ENCODE measurements at places on chromosomes 7 and 10.

DNA sequence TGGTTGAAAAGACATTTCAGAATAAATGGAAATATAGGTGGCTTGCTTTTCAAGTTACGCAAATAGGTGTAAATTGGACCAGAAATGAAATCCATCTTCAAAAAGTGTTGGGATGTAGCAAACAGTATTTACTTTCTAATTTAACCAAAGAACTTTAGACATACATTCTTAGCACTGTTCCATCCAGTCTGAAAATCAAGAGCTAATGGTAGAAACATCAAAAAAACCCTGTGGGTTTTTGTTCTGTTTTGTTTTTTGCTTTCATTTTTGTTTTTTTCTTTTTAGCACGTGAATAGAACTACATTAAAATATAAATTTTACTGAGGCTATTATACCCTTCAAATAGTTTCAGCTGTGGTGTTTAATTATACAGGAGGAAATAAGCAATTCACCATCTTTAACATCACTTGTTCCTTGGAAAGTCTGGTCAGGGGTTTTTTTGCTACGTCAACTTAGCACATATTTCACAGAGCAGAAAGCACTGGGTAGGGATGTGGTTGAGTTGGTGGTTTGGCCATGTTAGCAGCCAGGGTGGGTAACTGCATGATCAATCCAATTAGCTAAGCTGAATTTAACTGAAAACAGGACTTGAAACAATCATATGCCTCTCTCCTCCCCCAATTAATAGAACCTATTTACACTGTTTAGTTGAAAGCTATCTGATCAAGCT, 275.4 kb upstream of the PFKP start:
- DNase-seq = no peak

DNA sequence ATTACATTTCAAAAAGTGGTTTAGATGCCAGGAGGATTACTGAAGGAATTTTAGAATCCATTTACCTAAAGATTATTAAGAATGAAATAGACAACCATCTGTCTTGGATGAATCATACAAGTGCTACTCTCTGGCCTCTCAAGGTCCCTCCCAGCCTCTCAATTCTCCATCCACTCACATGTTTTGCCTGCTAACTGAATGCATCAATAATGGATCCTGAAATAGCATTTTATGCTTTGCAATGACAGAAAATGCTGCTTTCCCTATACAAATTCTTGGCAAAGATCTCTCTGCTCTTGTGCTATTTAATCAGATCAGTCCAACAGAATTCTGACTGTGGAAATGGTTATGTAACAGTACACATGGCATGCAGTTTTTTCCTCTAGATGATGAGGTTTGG, 68.1 kb downstream of the HBP1 start:
- DNase-seq = no peak

DNA sequence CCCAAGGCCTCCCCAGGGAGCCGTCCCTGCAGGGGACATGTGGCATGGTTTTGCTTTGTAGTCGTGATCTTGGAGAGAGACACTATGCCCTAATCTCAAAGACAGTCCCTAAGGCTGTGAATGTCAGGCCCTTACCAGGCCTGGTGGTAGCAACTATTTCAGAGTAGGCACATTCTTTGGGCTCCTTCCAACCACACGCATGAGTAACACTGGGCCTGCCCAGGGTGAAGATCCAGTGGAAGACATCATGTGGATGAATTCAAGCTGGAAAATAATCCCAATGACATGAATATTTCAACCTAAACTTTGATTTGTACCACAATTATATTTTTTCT, 39.5 kb upstream of the INSIG1 start:
- DNase-seq = no peak

- no peak for DNase-seq
Measured at GRCh38 chr7:2468227-2468626, 8.0 kb downstream of the GRIFIN start.

DNA sequence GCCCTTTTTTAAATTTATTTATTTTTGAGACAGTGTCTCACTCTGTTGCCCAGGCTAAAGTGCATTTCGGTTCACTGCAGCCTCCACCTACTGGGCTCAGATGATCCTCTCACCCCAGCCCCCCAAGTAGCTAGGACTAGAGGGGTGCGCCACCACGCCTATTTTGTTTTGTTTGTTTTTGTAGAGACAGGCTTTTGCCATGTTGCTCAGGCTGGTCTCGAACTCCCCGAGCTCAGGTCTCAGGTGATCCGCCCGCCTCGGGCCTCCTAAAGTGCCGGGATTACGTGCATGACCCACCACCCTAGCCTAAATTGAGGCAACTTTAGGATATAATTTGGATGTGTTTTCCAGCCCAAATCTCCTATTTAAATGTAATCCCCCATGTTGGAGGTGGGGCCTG, 805 bp downstream of the ZNF736 start:
- DNase-seq = no peak

DNA sequence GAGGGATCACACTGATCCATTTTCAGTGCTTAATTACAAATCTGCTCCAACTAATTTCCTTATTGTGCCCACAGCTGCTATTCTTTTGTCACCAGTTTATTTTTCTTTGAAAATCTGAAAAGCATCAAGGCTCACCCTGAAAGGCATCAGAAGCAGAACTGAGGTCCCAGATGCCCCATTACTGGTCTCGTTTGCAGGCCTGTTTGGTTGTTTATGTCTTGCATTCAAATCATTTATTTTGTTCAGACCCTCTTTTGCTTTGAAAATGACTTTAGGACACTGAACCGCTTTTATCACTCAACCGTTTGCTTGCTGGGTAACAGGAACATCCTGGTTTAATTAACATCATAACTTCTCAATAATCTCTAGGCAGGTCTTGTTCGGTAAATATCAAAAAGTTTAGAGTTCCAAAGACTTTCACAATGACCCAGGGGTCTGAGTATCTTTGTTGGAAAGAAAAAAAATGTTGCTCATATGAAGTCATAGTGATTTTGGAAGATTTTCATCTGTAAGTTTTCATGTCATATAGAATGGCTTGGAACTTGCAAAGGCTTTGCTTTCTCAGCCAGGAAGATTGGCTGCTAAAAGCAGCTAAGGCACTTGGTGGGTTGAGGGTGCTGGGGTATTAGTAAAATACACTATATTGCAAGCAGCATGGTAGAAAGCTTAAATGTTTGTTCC, 398.3 kb upstream of the NPVF start:
- DNase-seq = no peak

DNA sequence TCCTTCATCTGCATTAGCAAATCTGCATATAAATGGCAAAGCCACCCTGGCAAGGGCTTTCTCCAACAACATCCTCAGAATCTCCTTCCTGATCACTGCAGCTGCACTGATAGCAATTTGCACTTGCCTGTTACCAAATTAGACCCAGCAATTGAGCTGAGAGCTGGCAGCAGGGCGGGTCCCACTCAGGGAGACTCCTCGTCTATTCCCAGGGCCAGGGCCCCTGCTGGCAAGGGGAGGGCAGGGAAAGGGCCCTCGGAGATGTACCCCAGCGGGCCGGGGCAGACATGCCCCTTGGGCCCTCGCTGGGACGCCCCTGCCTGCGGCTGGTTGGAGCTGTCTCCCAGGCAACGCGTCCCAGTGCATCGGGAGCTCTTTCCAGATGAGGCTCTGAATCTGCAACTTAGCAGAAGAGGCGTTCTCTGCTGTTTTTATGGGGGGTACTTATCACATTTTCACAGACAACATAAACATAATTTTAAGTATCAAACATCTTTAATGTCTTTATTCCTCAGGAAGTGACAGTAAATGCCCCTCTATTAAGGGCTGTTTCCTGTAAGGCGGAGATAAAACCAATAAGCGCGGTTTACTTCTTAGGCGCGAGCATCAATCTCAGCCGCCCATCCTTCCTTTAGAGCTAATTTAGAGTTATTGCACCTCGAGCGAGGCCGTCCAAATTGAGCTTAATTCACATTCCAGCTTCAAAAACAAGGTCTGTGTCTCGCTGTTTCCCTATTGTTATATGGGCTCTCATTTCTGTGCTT, 249.0 kb upstream of the PPP2R2D start:
- DNase-seq = no peak

GRCh38 chr10:58725901-58726300, 213.2 kb downstream of the BICC1 start:
- no peak for DNase-seq

- DNase-seq = no peak
Measured at GRCh38 chr7:37674531-37674930, 9.0 kb upstream of the GPR141 start.

Measured in Panc1 (cell line).